IMR-90 (cell line): ENCODE measurements at places on chromosomes 3 and 15. TPM values are rescaled to one million over a fixed set of nuclear protein-coding genes. Genes with fewer than 3 reads are reported as not detected.

FBXL2 gene
- polyA plus RNA-seq = 14.4 and 15.8 TPM in 2 replicates

- no peak overlapping the region for H3K27ac ChIP-seq
- no peak overlapping the region for H3K4me3 ChIP-seq
- no peaks in the 10 kb centered on the region for H3K4me1 ChIP-seq
- no peak for DNase-seq
These were observed 90.1 kb upstream of the BHLHE40 start for GRCh38 chr3:4888913-4889846.

DNA sequence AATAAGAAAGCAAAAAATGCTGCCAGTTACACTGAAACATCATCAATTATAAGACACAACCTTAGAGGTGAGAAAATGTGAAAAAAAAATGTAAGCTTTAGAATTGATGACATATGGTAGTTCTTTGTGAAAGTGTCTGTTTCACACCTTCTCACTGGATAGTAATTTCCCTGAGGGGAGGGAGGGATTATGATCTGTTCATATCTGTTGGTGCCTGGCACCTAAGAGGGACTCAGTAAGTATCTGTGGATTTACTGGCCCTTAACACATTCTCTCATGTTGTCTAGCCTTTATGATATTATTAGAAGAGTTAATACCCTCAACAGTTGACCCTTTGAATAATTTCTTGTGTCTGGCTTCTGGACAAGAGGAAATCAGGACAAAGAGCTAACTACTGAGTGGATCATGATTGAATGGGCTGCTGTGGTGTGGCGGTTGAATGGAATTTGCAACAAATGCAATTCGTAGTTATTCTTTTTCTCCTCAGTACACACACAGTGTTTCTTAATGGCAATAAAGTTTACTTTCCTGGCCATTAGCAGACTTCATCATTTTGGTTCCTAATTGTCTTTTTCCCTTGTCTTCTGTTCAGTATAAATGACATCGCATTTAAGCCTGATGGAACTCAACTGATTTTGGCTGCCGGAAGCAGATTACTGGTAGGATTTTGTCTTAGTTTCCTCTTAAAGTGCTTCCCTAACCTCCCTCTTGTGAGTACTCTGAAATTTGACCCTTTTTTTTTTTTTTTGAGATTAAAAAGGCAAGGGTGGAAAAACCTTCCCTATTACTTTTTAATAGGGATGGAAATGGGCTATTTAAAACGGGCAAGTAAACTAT lies 9.5 kb downstream of the IFT122 start:
- H3K27me3 ChIP-seq = no peaks in the 10 kb centered on the region
- peaks cover 2% of the 10 kb centered on the region; the same call in 1 of the 2 replicates for H3K36me3 ChIP-seq
- H3K4me3 ChIP-seq = no peak overlapping the region

DNA sequence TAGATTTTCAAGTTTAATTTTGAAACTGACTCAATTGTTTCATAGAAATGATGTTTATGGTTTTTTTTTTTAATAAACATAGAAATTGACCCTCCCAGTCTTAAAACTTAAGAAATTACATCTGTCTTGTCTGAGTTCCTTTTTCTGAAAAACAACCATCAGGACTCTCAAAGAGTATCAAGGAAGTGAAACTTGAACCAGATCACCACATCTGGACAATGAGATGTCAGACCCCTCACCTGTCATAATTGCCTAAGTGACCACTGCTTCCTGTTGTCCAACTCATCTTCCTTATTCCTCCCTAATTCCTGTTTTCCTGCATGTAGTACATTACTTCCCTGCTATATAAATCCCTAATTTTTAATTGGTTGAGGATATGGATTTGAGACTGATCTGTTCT lies 441.5 kb upstream of the ARHGEF26 start:
- no peak overlapping the region for H3K27ac ChIP-seq
- H3K4me3 ChIP-seq = no peak overlapping the region
- H3K4me1 ChIP-seq = no peaks in the 10 kb centered on the region

DNA sequence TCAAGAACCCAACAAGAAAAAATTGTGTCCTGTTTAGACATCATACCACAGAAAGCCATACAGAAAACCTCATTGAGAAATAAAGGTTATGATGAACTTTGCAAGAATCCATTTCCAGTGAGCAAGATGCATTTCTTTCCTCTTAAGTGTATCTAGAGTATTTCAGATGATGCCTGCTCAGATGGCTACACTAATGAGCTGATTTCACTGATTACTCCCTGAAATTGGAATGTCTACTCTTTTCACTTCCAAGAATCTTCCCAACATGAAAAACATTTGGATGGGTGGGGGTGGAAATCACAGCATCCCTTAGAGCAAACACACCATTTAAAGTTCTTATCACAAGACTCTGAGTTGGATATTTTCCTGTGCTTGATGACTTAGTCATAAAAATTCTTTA lies 41.4 kb upstream of the IL12A start:
- no peak overlapping the region; the same call in 1 of the 2 replicates for H3K27ac ChIP-seq
- H3K36me3 ChIP-seq = no peaks in the 10 kb centered on the region
- H3K4me1 ChIP-seq = peaks cover 5% of the 10 kb centered on the region
- H3K4me3 ChIP-seq = no peak overlapping the region

GOLGA6B gene
- polyA plus RNA-seq = not detected in 2 replicates

GOLGA8S gene
- polyA plus RNA-seq = 0.01 and 0.03 TPM in 2 replicates
